ENCODE measurements at places on chromosomes 7 and 10.
A peak's percentile ranks its signal among the peaks of the same experiment; 100 is the strongest.

DNA sequence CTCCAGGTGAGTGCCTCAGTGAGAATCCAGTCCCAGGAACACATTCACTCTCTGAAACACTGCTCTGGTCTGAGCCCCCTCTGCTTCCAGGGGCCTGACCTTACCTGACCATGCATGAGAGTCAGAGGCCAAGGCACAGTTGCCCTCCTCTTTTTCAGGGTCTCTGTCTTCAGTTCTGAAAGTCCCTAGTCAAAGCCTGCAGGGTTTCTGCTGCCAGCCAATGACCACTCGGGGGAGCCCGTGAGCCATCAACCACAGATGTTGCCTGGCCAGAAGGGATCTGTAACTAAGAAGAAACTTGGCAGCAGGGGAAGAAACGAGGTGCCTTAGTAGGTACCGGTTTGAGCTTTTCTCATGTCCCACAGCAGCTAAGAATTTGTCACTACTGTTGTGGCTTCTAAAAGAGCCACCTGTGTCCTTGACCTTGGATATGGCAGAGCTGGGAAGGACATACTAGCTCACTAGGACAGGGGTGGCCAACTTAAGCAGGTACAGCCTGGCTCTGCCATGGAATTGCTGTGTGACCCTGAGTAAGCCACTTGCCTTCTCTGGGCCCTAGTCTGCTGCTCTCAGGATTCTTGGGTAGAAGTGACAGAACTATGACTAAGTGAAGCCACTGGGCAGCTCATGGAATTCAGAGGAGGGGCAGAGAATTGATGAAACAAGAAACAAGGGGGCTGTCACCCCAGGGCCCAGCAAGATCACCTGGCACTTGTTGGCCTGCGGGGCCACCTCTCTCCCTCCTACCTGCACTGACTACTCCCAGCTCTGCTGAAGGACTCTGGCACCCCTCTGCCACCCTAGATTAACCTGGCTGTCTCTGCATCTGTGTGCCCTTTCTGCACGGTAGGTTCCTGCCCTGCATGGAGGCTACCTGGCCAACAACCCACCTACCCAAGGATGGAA lies 83.8 kb upstream of the GPR26 start:
- DNase-seq: peak; percentile 30

DNA sequence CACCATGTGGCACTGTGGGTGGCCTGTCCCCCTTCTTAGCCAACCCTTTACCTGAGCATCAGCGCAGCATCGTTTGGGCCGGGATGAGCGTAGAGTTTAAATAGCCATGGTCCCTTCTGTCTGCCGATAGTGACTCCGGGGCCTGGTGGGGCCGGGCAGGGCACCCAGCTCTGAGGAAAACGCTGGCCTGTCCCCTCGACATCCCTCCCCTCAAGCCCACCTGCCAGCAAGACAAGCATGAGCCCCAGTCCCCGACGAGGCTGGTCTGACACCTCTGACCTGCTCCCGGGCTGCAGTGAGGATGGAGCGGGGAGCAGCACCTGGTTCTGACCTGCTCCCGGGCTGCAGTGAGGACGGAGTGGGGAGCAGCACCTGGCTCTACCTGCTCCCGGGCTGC lies 31.1 kb upstream of the CNPY1 start:
- DNase-seq: no peak

- DNase-seq: no peak
Measured at GRCh38 chr10:86388119-86388704, 21.6 kb upstream of the GRID1 start.

DNA sequence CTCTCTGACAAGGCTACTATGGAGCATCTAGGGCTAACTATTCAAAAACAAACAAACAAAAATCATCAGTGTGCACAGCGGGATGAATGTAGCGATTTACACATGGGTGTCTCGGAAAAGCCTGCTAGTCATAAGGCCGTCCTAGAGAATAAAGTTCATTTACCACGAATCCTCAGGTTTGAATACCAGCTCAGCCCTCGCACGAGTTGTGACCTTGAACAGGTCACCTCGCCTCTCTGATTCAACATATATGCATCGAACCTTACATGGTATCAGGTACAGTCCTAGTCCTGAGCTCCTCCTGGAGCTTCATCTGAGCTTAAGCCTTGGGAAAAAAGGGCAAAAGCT lies 572 bp downstream of the ATP5MF start:
- no peak for DNase-seq

DNA sequence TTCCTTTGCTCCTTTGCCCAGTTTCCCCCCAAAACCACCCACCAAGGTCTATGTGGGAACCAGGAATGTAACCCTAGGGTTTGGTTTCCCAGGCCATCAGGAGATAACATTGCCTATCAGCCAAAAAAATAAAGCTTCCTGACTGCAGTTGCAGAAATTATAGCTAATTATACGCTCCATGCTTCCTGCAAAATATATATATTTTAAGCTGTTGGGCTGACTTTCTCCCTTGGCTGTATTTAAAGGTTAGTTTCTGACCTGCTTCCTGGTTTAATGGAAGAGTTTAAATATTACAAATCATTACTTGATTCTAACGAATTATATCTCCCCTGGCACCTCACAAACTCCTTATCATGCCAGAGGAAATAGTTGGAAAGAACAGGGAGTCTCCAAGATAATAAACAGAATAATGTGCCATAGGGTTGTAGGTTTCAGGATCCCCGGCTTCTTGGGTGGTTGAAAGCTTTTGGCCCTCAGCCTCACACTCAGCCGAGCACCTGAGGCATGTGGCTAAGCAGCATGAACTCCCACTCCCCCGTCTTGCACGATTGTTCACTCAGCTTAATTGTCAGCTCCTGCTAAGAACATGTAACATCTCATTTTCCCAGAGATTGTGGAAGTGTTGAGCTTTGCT lies 79.9 kb downstream of the FZD1 start:
- no peak for DNase-seq

DNA sequence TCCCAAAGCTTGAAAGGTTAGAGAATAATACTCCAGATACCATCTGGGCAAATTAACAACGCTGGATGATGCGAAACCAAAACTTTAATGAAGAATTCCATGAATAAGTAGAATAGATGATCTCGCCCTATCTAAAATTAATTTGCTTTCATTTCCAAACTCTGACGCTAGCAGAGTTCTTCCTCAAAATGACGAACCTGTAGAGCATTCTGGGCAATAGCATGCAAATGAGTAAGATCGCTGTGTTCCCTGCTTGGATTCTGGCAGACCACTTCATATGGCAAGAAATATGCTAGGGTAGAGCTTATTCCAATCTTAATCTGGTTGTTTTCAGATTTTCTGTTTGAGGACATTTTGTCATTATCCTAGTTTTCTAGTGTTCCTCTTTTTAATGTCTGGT lies 36.1 kb upstream of the SMNDC1 start:
- DNase-seq: no peak

GRCh38 chr7:24945899-24946298 lies 34.1 kb downstream of the OSBPL3 start:
- no peak for DNase-seq

DNA sequence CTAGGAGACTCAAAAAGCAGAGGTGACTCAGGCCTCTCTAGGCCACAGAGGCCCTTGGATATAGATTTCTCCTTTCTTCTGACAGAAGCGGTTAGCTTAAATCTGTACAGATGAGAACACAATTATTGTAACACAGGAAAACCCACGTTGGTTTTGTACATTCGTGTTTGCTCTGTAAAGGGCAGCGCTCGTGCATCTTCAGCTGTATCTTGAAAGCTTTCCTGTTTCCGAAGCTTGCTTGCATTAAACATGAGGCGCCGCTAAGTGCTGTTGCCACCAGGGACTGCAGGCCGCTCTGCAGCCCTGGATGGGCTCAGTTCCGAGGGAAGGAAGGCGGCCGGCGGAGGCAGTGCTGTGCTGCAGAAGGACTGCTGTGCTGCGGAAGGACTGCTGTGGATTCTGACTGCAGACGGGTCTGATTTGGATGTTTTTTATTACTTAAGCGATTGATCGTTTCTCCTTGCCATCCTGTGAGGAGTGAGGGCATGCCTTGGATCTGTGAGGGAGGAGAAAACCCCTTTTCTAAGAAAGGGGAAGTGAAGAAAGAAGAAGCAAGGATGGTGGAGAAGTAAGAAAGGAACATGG lies 53.3 kb downstream of the FHIP2A start:
- no peak for DNase-seq

DNA sequence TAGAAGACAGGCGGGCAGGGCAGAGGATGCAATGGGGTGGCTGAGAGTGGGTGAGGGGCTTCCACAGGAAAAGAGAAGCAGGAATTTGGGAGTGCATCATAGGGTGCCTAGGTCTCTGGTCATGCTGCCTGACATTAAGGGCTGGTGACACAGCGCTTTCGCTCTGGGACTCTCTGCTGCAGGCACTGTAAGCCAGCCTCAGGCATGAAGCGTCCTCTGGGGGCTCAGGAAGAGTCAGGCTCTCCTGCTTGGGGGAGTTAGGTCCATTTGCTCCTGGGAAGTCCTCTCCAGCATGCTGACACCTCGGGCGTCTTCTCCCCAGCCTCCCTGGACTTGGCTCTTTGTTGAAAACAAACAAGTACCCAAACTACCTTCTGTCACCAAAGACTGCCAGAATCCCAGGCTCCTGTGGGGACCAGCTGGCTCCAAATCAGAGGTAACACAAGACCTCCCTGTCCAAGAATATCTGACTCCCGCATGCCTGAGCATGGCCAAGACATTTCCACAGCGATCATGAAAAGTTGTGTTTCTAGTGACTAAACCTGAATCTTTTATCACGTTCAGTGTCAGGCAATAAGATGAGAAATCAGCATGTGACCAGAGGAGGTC lies 55.4 kb downstream of the GPR26 start:
- no peak for DNase-seq

DNA sequence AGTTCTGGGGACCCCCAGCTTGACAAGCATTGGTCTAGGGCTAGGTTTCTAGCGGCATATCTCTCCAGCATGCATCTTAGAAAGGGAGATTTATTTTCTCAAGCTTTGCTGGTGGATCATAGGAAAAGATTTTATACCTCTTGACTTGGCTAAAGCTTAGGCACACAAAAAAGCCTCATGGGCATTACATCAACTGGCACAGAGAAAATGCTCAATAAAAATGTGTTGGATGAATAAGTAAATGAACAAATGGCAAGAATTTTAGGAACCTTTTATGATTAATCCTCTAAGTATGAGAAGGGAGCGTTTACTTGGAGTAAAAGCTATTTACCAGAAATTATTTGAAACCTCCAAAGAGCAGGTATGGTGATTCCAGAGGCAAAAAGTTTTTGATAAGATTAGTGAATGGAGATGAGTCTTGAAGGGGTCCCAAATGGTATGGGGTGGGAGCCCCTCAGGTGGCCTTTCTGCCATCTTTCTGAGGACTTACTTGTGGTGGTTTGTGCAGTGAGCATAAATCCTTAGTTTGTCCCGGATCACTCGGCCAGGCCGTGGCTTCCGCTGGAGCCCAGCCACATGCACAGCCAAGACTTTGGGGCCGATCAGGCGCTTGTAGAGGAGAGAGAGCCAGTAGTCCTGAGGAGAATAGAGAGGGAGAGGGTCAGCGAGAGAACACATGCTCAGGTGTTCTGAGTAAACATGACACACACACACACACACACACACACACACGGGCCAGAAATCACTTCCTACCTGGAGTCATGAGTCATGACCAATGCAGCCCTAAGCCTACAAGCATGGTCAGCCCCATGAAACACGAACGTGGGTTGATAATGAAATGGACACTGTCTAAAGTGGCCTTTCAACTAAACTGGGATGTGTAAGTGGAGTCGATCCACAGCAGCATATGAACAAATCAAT lies 43.1 kb upstream of the HPS1 start:
- DNase-seq: no peak

DNA sequence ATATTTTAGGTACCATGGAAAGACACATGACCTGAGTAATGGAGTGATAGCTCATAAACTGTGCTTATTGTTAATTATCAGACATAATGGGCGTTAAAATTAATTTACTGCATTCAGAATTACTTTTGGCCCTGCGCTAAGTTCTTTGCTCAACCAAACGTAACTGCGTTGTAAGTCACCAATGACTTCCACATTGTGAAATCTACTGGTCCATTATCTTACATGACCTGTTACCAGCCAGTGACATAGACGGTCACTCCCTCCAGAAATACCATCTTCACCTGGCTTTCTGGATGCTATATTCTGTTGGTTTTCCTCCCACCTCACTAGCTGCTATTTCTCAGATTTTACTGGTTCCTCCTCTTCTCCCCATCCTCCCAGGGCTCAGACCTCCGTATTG lies 5.0 kb upstream of the GIGYF1 start:
- no peak for DNase-seq

GRCh38 chr10:35635576-35635975 lies 6.5 kb downstream of the FZD8 start:
- DNase-seq: peak; percentile 27

GRCh38 chr7:118575393-118575948 lies 351.0 kb downstream of the ANKRD7 start:
- no peak for DNase-seq

DNA sequence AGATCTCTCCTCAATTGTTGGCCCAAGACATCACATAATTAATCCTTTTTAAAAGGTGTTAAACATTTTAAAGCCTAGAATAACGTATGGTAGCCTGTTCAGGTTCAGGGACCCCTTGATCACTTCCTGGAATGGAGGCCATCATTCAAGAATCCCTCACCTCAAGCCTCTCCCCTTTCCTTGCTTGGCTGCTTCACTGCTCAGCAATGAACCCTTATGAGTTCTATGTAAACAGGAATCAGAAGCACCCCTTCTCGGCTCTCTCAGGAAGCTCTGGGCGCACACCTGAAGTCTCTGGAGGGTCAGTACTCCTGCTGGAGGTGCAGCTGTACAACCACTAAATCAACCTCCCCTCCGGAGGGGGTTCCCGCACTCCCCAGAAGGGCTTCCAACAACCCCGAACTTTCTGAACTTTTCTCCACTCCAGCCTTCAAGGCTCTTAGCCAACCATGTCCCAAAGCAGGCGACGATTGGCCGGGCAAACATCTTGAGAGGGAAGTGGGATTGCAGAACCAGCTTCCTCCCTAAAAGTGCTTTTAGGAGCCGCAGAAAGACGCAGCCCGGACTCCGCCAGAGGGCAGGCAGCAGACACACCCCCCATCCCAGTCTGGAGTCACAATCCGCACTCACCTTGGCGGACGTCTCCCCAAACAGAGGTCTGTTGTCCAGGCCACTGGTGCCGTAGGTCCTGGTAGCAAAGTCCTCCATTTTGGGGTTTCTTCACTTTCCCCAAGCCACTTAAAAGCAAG lies 562 bp downstream of the TMEM243 start:
- DNase-seq: no peak

- DNase-seq: no peak
Measured at GRCh38 chr7:73544678-73545077, 12.8 kb downstream of the BCL7B start.
